ENCODE measurements at places on chromosomes 3 and 15.

DNA sequence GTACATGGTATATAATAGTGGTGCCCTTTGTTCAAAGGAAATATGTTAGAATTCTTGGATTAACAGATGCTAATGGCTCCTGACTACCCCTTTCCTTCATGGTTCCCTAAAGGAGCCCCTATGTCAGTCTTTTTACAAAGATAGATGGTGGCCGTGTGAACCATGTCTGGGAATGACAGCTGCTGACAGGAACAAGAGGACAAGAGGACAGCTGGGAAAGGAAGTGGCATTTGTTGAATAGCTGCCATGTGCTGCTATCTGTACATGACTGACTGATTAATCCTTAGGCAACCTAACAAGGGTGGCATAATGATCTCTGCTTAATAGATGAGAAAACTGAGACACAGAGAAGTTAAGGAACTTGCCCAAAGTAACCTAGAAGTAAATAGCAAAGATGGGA, 321.7 kb downstream of the ZNF621 start:
- no peak for DNase-seq

GRCh38 chr3:4582624-4583023, 89.5 kb downstream of the ITPR1 start:
- DNase-seq: no peak

DNA sequence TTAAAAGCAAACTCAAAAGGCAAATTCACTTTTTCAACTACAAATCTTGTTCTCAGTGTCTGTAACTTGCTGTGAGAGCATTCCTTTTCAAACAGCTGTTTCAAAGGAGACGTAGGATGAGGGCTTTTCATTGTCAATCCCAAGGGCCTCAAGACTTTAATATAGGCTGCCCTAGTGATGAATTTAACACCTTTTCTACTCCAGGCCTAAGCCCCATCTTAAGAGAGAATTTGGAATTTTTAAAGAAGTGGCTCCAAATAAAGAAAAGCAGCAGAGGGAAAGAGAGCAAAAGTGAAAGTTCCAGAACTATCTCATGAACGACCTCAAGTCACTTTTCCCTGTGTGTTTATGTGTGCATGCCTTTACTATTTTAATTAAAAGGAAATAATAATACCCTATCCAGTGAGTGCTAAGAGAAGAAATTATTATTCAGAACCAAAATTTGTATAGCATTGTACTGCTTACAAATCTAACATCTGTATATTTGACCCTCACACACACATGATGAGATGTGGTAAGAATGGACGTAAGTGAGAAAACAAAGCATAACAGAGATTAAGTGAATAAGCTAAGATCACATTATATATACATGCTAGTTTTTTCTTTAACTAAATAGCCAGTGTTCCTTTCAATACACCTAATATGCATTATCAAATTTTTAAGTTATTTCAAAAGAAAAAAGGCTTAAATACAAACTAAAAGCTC, 196.4 kb downstream of the VGLL3 start:
- no peak for DNase-seq

DNA sequence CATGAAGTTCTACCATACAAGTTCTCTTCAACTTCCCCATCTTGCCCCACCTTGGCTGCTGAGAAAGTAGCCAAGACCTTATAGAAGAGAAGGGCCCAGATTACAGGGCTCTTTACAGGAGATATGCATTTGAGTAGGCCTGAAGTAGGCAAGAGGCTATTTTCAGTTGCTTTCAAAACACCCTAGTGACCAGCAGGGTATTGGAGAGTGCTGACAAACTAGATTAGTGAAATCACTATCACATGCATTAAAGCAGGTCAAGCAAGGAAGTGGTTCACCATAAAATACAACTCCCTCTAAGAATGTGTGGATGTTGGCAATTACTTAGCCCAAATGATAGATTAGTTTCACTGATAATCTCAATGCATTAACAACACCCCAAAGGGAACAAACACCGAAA, 2.7 kb upstream of the LZTFL1 start:
- no peak for DNase-seq

DNA sequence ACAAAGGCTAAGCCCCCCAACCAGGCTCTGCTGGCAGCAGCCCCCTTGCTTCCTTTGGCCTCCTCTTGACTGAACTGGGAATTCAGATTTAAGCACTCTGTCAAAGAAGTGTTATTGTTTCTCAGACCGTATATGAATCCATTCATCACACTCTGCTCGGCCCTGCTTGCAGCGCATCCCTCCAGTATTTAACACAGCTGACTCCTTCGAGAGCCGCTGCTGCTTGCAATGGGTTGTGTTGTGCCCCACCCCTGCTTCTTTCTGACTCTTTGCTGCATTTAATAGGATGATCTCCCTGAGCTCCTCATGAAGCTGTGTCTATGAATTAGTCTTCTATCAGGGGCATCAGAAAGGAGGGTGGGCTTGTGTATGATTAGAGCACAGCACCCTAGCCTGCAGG, 31.2 kb downstream of the C3orf20 start:
- DNase-seq: no peak

GRCh38 chr3:124773351-124774326, 43.4 kb downstream of the UMPS start:
- no peak for DNase-seq

DNA sequence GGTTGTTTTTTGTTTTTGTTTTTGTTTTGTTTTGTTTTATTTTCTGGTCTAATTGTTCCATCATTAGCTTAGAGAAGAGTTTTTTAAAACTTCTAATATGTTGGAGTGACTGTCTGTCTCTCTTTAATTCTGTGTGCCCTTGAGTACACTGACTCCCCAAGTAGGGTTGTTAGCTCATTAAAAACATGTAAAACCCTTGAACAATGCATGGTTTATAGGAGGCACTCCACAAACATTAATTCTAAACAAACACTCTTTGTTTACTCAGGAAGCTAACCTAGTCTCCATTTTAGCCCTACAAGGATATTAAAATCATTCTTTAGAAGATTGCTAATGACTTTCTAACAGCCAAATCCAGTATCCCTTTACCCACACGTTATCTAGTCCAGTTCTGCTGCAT, 100.5 kb downstream of the CGGBP1 start:
- no peak for DNase-seq

- DNase-seq: no peak
Measured at GRCh38 chr3:134621854-134622253, 29.0 kb downstream of the KY start.

GRCh38 chr3:158086776-158087175, 19.4 kb downstream of the SHOX2 start:
- DNase-seq: no peak

- DNase-seq: no peak
Measured at GRCh38 chr3:110384601-110385000, 687.0 kb upstream of the NECTIN3 start.

DNA sequence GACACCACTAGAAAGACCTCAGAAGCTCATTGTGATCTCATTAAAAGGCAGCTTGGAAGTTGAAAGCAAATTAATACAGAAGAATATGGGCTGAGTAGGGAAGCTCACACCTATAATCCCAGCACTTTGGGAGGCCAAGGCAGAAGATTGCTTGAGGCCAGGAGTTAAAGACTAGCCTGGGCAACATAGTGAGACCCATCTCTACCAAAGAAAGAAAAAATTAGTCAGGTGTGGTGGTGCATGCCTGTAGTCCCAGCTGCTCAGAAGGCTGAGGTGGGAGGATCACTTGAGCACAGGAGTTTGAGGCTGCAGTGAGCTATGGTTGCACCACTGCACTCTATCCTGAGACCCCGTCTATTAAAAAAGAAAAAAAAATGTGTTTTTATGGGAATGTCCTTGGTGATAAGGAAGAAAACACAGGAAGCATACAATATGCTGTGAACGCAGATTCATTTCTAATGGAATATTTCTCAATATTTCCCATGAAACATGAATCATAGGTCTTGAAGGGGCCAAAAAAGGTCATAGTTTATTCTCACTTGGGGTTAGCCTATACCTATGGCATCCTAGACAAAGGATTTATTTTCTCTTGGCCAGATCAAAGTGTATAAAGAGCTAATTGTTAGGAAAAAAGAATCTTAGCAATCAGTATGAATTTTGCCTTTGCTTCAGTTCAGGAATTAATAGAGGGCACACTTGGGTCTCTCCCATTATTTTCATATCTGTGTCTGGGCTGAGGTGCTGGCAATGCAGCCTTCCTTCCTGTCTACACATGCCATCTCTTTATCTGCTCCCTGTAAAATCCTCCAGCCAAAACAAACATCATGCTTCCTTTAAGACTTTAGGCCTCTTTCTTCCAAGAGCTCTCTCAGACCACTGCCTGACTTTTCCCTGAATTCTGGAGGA, 98.2 kb downstream of the FNDC3B start:
- no peak for DNase-seq

DNA sequence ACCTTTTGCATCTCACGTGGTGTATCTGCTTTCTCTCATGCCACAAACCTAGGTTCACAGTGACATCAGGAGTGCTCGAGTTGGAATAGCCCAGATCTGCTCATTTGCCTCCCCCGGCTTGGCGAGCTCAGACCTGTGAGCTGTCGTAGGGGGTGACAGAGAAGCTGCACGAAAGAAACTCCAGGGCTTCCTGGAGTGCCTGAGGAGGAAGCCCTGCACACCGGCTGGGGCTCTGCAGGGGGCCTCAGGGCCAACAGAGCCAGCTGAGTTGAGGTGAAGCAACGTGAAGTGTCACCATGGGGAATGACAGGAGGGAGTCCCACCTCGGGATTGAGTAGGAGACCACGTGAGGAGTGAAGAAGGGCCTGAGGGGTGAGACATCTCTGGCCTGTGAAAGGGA, 62.5 kb downstream of the RPN1 start:
- DNase-seq: no peak

GRCh38 chr3:126419151-126419703, 24.5 kb downstream of the CFAP100 start:
- no peak for DNase-seq

DNA sequence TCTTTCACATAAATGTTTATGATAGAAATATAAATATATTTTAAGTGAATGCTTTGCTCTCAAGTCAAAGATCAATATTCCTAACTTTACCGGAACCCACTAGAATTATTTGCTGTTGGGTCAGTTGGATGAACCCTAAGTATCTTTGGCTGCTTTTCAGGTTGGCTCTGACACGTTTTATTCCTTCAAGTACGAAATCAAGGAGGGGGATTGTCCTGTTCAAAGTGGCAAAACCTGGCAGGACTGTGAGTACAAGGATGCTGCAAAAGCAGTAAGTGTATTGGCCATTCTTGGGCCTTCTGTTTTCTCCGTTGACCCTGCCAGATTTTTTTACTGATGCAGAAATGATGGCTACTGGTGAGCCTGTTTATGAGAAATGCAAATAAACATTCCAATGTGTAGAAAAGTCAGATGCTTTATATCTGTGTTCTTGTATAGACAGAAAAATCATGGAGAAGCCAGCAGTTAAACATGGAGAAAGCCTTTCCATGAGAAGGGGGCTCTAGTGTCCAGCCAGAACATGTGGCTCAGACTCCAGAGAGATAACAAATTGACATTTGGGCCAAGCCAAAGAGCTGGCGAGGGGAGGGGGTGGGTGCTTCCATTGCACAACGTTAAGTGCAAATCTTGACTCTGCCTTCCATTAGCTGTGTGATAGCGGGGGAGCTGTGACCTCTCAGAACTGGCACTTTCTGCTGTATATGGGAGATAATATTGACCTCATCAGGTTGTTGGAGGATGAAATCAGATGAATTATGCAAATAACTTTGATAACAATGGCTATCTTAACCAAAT, 3.0 kb downstream of the KNG1 start:
- no peak for DNase-seq

DNA sequence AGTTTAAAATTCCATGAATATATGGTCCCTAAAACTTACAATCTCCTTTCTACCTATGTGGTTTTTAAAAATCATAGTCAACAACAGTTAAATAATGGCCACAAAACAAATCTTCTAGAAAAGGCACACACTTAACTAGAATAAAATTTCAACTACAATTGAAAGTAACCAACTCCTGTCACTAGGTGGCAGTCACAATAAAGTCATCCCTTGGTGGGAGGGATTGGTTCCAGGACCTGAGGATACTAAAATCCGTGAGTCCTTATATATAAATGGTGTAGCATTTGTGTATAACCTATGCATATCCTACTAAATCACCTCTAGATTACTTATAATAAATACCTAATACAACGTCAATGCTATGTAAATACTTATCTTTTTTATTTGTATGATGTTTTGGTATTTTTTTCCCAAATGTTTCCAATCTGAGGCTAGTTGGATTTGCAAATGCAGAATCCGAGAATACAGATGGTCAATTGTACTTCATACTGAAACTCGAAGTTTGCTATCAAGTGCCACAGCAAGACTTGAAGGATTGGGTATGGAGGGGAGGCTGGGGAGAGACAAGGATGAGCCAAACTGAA, 172.6 kb downstream of the FMN1 start:
- DNase-seq: no peak

GRCh38 chr3:190677001-190677400, 163.1 kb downstream of the IL1RAP start:
- no peak for DNase-seq

DNA sequence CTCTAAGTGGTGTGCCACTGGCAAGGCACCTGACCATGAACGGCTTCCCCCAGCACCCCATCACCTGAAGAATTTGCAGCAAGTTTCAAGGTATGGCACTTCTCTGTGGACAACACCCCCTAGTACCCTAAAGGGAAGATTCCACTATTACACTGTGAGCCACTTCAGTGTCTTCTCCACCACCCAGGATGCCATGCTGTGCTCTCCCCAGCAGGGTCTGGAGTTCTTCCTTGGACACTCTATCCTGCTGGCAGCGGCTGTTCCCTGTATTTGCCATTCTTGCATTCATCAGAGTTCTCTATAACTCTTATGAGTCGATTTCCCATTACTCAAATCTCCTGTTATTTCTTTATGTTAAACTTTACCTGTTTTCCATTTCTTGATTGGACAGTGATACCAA, 33.9 kb upstream of the RNU6-1 start:
- no peak for DNase-seq

DNA sequence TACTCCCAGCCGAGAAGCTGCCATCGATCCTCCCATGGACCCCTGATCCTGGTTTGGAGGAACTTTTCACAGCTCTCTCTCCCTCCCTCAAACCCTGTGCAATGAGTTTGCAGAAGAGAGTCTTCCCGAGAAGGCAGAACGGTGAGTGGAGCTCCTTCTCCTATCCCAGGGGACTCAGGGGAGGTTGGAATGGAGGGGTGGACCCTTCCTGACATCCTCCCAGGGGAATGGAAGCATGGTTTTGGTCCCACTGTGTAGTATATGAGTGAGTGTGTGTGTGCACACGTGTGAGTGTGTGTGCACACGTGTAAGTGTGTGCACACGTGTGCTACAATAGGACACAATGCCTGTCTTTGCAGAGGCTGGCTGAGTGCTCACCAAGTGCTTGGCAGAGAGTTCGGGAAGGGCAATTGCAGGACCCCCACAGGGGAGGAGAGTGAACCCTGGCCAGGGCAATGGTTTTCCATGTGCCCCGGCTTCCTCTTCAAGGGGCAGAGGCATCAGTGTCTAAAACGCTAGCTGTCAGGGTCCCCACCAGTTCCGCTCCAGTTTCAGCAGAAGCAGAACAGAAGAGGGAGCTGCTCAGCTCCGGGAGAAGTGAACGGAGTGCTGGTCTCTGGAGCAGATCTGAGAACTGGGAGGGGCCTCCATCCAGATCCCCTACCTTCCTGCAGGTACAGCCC, 13.8 kb upstream of the IL16 start:
- DNase-seq: no peak

- DNase-seq: no peak
Measured at GRCh38 chr3:46759239-46760167, 41.8 kb upstream of the PRSS50 start.
